Daoy (cell line): ENCODE measurements at places on chromosomes 3 and 15. TPM values are rescaled to one million over a fixed set of nuclear protein-coding genes. Genes with fewer than 3 reads are reported as not detected.

Gene DNAH12
- 0.06 TPM in 1 of 2 replicates, not detected in the other for total RNA-seq

GRCh38 chr15:42503825-42504224 is 8.4 kb downstream of the SNAP23 start:
- DNase-seq: no peak

DNA sequence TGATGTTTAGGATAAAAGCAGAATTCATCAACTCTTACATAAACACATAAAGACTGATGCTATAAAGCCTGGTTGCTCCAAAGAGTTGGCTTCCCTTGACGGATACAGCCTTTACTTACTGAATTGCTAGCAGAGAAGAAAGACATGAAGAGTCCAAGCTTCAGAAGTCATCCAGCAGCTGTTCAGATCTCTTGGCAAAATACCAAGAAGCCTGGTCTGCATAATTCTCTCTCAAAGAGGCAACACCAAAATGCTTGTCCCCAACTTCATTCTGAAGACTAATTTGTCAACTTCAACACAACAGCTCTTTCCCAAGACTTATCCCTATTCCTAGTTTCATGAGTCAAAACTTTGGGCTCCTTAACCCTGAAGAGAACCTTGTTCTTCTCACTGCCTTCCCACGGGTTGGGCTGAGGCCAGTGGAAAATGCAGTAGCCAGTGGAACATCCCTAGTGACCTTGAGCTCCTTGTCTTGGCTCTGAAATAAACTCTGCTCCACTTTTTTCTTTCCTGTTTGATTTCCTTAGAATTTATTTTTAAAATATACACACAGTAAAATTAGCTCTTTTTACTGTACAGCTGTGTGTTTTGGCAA is 119.2 kb upstream of the THBS1 start:
- DNase-seq: no peak

DNA sequence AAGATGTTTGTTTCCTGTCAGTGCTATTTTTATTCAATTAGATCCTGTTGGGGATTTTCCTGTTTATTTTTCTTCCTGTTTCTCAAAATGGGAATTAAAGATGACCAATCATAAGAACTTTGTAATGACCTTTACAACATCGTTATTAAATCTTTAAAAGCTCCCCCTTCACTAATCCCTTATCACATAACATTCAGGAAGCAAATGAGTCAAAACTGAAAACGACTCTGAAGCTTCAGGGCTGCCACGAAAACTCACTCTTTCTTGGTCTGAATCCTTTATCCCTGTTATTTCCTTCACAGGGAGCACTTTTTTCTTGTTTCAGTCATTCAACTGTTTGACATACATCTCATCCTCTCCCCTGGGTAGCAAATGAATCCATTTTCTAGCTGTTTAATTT is 75.8 kb upstream of the MB21D2 start:
- no peak for DNase-seq

DNA sequence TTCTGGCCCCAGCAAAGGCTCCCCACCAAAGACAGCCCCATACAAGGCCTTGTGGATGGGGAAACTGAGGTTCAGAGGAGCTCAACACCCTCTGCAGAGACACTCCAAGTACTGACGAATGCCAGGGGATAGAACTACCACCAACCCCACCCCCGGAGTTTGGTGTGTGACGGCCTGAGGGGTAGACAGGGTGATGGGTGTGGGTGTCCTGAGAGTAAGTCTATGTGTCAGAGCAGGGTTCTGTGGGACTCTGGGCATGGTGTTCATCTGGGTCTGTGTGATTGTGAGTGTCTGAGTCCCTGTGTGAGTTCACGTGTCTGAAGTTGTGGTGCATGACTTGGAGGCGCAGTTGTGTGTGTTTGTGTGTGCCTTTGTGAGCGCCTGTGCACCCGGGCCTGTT is 7.4 kb downstream of the PTH1R start:
- no peak for DNase-seq

DNA sequence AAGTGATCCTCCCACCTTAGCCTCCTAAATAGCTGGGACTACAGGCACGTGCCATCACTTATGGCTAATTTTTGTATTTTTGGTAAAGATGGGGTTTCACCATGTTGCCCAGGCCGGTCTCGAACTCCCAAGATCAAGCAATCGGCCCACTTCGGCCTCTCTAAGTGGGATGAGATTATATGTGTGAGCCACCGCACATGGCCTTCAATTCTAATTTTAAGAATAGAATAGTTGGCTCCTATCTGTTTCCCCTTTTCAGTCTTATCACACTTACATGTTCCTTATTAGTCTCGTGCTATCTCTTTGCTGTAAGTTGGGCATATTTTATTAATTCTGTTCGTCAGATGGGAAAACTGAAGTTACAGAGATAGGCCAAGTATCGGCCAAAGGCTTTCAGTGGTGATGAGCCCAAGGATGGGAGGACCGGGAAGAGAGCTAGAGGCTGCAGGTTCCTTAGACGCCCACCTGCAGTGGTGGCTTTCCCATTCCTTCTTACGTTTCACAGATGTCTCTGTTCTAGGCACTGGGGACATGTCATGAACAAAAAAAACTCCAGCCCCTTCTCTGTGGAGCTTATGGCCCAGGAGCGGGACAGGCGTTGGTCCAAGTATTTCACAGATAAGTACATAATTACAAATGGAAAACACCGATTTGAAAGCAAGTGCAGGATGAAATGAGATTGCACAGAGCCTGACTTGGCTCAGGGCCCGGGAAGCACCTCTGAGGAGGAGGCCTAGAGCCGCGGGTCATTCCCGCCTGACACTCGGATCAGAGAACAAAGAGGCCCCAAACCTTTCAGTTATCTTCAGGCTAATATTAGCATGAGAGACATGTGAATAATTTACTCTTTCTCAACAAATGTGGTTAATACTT is 91.1 kb upstream of the KLF13 start:
- DNase-seq: no peak

- DNase-seq: no peak
Measured at GRCh38 chr15:28101983-28102441, 2.9 kb upstream of the OCA2 start.
